Stimulated activated CD4-positive, alpha-beta T cell treated with anti-CD3 and anti-CD28 coated beads, Interleukin-12 subunit alpha, Interleukin-12 subunit beta, amount 100 ng/mL, for 24 hours (primary cell): ENCODE measurements at places on chromosomes 11 and 22.

GRCh38 chr11:1131033-1131911, 26.5 kb upstream of the MUC5AC start:
- DNase-seq: no peak

GRCh38 chr11:76162336-76163288, 43.7 kb downstream of the WNT11 start:
- no peak for DNase-seq

DNA sequence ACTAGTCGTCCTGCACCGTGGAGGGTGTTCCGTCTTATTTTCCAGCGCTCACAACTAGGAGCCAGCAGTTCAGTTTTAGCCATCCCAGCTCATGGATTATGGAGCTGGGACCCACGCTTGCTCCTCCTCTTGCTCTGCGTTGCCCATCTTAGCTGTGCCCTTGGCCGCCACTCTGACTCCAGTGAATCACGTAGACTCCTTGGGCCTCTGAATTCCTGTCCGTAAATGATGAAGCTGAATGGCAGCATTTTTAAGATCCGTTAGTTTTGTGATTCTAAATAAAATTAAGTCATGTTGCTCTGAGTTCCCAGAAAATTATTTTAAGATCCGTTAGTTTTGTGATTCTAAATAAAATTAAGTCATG, 23.8 kb downstream of the BCR start:
- no peak for DNase-seq

DNA sequence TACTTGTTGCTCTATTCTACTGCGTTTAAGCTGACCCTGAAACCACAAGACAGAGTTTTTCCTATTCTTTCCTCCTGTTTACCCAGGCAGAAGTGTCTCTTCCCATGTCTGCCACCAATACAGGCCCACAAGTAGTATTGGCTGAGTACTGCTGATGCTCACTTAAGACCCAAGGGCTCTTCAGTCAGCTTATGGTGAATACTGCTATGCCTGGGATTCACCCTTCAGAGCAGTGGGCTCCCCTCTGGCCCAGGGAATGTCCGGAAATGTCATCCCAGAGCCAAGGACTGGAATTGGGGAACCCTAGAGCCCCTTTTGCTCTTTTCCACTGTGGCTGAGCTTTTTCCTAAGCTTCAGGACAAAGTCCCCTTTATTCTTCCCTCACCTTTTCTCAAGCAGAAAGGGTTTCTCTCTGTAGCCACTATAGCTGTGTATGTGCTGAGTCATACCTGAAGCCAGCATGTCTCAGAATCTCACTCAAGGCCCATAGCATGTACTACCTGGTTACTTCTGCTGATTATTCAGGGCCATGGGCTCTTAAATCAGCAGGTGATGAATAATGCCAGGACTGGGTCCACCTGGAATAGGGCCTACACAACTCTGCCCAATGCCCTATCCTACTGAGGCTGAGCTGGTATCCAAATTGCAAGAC, 745.8 kb upstream of the ANO5 start:
- DNase-seq: no peak

- DNase-seq: no peak
Measured at GRCh38 chr11:122706291-122707088, 51.0 kb downstream of the UBASH3B start.

- DNase-seq: no peak
Measured at GRCh38 chr11:88402192-88402715, 64.7 kb upstream of the CTSC start.

GRCh38 chr11:112106070-112106469, 19.4 kb downstream of the SDHD start:
- no peak for DNase-seq

GRCh38 chr22:37626556-37627075, 12.9 kb upstream of the SH3BP1 start:
- DNase-seq: no peak

- no peak for DNase-seq
Measured at GRCh38 chr11:79314906-79315689, 125.7 kb downstream of the TENM4 start.

DNA sequence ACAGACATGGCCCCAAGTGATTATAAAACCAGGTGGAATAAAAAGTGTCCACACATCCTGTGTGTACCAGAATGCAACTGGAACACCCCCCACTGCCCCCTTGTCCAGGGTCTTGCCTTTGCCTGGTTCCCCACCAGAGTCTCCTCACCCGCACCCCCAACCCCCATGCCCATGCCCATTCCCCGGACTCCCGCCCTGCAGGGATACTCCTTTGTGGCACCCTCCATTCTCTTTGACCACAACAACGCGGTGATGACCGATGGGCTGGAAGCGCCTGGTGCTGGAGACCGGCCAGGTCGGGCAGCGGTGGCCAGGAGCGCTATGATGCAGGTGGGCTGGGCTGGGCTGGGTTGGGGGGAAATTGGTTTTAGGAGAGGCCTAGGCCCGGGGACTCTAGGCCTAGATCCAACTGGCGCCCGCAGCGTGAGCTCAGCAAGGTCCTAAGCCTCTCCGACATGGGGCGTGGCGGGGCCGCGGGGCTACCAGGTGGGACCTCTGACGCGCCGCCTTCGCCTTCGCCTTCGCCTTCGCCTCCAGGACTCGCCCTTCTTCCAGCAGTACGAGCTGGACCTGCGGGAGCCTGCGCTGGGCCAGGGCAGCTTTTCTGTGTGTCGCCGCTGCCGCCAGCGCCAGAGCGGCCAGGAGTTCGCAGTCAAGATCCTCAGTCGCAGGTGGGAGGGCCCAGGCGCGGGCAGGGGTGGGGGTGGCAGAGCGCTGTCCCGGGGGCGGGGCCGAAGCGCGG, 9.1 kb downstream of the RPS6KA4 start:
- no peak for DNase-seq

- DNase-seq: no peak
Measured at GRCh38 chr11:124108156-124108555, 7.1 kb upstream of the VWA5A start.

DNA sequence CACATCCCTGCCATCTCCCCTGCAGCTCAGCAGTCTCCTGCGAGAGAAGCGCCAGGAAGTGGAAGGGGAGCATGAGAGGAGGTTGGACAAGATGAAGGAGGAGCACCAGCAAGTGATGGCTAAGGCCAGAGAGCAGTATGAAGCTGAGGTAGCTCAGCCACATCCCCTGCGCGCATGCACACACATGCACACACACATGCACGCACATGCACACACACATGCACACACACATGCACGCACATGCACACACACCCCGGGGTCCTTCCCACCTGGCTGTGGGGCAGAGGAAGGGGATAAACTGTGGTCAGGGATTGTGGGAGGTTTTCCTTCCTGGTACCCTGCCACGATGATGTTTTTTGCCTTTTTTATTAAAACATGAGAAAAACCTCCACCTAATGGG, 65.3 kb downstream of the CEP164 start:
- no peak for DNase-seq

GRCh38 chr22:37802310-37803194, 5.2 kb upstream of the GCAT start:
- DNase-seq: no peak

- DNase-seq: no peak
Measured at GRCh38 chr11:32581556-32581955, 2.1 kb upstream of the EIF3M start.
